ENCODE measurements at places on chromosomes 7 and 10.
A peak's percentile ranks its signal among the peaks of the same experiment; 100 is the strongest.

GRCh38 chr7:88363249-88363648 lies 56.6 kb upstream of the STEAP4 start:
- DNase-seq, result no peak

GRCh38 chr10:105148921-105149320 lies 507.8 kb downstream of the SORCS3 start:
- no peak for DNase-seq

- DNase-seq, result no peak
Measured at GRCh38 chr7:100865372-100865911, 1.7 kb upstream of the TRIP6 start.

DNA sequence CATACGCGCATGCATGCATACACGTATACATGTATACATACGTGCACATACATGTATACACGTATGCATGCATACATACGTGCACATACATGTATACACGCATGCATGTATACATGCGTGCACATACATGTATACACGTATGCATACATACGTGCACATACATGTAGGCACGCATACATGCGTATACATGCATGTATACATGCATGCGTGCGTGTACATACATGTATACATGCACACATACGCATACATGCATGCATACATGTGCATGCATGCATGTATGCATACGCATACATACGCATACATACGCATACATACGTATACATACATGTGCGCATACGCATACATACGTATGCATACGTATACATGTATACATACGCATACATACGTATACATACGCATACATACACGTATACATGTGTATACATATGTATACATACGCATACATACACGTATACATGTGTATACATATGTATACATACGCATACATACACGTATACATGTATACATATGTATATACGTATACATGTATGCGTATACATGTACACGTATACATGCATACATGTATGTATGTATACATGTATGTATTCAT lies 19.0 kb upstream of the MTURN start:
- no peak for DNase-seq

DNA sequence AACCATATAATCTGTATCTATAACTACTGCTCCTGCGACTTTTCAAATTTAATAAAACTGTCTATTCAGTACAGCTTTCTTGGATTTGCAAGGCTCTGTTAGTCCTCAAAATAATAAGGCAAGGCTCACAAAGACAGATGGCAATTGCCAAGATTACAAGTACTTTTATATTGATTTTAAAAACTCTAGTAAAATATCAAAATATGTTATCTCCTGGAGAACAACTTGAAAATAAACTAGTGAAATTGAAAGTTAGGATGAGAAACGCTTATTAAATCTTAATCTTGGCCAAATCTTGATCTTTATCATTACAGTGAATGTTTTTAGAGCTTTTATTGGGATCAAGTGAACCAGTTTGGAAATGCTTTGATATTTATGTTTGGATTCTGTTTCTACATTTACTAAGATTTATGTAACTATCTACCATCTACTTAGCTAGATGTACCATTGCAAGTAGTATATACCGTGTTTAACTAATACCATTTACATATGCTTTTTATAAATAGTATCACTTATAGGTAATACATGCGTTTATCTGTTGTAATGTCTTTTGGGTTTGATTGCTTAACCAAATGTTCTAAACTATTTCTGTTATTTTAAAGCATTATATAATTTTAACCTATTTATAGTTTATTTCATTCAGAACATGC lies 70.0 kb downstream of the CABCOCO1 start:
- no peak for DNase-seq

GRCh38 chr10:18455086-18455884 lies 196.1 kb downstream of the NSUN6 start:
- DNase-seq, result no peak

GRCh38 chr7:142249918-142250317 lies 7.9 kb downstream of the PRSS58 start:
- DNase-seq, result no peak

DNA sequence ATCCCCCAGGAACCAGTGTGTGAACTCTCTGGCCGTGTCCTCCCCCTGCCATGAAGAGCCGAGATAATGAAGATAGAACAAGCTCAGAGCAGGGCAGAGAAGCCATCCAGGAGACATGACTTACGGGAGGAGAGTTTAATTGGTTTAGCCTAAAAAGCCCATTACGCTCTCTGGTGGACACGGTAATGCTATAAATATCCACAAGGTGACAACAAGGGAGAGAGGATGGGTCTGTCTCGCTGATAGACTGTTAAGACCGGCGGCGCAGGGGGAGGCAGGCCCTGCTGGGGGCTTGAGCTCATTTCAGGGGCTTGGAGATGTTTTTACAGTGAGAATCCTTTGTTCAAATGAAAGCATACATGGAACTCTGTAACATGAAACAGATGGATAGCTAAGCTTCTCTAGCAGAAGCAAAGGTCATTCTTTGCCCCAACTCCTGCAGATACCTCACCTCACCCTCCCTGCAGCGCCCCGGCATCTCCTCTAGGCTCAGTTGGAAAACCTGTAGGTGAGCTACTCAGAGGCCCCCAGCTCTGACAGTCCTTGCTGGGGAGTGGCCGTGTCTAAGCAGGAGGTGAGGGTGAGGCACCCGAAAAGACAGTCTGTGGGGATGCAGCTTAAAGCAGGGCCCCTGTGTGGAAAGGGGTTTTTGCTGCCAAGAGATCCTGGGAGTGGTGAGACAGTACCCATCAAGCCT lies 40.8 kb upstream of the LOXL4 start:
- DNase-seq, result no peak

GRCh38 chr7:44238116-44238695 lies 37.4 kb downstream of the YKT6 start:
- no peak for DNase-seq

DNA sequence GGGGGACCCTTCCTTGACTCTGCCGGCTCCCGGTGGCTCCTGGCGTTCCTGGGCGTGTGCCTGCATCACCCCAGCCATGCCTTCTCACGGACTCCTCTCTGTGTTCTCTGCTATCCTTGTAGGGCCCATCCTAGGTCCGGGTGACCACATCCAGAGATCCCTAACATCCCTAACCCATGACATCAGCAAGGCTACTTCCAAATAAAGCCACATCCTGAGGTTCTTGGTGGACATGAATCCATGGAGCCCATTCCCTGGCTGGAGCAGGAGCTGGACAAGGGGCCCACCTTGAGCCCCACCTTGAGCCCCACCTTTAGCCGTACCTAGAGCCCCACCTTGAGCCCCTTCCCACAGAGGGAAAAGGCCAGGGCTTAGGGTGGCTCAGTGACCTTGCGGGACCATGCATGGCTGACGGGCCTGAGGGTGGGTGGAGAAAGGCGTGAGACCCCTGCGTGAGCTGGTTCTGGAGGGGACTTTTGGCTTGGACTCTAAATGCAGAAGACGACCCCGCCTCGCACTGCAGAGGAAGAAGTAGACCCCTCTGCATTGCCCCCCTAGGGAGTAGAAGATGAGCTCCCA lies 58.5 kb upstream of the INPP5A start:
- peak; percentile 14 for DNase-seq

DNA sequence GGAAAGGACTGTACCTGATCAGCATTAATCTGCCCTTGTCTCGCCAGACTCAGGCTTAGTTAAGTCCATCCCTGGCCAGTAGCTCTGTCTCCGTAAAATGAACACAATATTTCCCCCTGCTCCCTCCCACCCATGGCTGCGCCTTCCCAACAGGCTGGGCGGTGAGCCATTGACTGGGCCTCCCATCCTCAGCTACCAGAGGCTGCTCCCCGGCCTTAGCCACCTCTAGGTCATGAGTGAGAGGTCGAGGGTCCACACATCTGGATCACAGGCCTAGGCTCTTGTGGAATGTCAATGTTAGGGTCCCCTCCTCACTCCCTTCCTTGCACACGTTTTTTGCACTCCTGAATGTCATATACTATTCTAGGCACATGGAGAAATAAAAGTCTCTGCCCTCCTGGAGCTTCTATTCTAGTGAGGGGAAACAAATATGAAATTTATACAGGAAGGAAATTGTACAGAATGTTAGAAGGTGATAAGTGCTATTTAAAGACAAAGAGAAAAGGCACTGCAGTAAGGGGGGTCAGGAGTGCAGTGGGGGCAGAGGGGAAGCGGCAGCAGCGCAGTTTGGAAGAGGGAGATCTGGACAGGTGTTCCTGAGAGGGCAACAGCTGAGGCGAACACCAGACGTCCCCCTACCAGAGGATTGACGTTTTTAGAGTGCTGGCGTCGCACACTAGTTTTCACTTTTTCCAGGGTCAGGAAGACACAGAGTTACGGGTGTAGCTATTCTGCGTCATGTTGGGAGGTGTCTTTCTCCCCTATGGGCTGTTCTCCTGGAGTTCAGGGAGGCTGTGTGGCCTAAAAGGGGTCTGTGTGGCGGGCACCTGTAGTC lies 17.2 kb upstream of the EIF5AL1 start:
- DNase-seq, result no peak

- DNase-seq, result no peak
Measured at GRCh38 chr7:101377189-101377736, 14.6 kb downstream of the COL26A1 start.

- no peak for DNase-seq
Measured at GRCh38 chr10:101331956-101332355, 22.0 kb upstream of the BTRC start.

DNA sequence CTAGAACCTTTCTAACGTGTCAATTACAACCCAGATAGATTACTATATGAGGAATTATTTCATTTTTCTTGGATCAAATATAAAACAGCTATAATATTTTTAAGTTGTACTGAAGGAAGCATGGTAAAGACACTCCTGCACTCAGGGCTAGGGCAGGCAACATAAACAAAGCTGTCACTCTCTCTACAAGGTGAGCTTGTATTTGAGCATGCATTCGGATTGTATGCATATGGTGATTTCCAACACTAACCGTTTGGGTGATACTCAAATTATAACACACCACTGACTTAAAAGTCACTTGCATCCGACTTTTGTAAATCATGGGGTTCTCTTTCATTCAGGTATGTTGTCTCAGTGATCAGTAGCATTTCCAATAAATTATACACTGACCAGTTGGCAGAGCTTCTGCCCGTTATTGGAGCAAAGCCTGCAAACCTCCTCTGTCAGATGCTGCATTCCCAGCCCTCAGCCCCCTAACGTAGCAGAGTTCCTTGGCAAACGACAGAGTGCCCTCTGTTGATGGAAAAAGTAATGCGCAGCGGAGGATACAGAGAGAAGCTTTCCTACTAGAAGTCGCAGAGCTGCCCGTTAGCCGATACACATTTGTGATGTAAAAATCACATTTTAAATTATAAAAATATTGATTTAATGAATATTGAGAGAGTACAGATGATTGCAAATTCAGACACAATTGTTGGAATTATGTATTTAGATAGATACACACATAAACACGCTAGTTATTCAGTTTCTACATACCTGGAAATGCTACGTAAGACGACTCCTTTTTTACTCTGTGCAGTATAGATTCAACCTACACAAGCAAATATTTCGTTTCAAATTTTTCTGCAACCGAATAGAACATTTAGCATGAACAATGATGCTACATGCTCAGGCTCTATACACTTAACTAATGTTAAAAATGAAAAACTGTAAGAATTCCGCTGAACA lies 173.9 kb upstream of the SP4 start:
- peak; percentile 42 for DNase-seq

- DNase-seq, result no peak
Measured at GRCh38 chr7:102036958-102037357, 219.5 kb downstream of the CUX1 start.

DNA sequence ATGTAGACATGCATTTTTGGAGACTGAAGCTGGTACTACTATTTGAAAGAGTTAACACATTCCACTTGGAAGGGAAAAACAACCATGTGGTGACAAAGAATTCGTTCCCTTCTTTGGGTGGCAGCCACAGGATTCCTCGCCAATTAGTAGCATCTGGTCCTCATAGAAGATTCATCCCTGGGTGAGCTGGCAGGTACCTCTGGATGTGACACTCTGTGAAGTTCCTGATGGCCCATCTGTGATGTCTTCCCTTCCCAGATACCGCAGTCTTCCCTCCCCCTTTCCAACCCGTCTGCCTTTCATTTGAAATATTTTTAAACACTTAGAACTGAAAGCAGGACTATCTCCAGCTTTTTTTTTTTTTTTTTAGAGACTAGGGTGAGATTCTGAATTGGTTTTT lies 569.5 kb downstream of the TYW1 start:
- no peak for DNase-seq

DNA sequence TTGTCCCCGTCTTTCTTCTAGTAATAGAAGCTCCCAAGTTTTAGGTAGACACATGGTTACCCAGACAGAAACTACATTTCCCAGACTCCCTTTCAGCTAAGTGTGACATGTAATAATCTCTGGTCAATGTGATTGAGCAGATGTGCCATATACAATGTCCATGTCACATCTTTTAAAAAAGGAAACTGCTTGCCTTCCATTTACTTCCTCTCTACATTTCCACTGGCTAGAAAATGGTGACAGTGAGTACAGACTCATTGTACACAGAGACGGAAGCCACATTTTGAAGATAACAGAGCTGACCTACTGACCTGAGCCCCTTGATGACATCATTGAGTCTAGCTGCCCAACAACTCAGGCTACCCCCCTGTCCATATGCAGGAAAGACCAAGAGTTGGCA lies 21.3 kb downstream of the ZC3HAV1 start:
- no peak for DNase-seq

DNA sequence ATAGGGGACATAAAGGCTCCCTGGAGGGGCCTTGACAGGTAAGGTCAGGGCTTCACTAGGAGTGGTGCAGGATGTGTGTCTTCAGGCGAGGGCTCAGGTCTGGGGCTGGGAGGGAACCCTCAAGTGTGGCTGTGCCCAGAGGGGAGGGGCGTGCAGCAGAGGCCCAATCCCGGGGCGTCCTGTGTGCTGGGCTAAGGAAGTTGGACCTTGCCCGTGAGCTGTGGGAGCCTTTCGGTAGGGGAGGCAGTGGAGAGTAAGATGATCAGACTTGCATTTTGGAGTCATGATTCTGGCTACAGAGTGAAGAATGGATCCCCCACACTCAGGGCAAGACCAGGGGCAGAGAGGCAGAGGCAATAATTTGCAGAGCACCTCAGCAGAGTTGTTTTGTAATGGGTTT lies 145.4 kb downstream of the BUB3 start:
- DNase-seq, result no peak

- DNase-seq, result no peak
Measured at GRCh38 chr10:56547163-56547562, 186.1 kb upstream of the ZWINT start.

- DNase-seq, result peak; percentile 75
Measured at GRCh38 chr10:77173615-77174461, 463.8 kb downstream of the KCNMA1 start.

DNA sequence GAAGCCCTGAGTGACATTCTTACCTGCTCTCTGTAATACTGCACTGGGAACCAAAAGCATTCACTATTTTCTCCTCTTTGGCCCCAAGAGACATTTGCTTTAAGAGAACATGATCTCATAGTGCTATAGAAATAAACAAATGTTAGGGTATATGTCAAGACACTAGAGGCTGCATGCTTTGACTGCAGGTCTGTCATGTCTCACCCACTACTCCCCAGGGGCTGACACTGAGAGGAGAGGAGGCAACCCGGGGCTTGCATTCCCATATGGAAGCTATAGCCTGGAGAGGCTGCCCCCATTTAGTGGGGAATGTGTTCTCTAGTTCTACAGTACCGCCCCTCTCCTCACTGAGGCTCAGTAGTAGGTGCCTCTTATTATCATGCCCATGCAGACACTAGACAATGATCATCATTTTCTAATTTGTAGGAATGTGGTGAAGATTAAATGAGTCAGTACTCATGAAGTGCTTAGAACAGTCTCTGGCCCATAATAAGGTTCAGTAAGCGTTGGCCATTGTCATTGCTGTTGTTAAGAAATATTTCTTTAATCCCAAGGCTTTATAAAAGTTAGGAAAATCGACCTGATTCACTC lies 4.9 kb upstream of the SLF2 start:
- DNase-seq, result no peak

- DNase-seq, result no peak
Measured at GRCh38 chr7:105980645-105981396, 17.8 kb downstream of the CDHR3 start.

GRCh38 chr10:61785473-61786105 lies 115.9 kb upstream of the ARID5B start:
- no peak for DNase-seq

Data from activated T-cell treated with anti-CD3 and anti-CD28 coated beads, Interleukin-2, amount 50 U/mL, for 24 hours (primary cell).